NCI-H446 treated with DMSO at 0.1 percent for 48 hours (cell line): ENCODE measurements at places on chromosomes 11 and 22.
A peak's percentile ranks its signal among the peaks of the same experiment; 100 is the strongest.

- DNase-seq, result peak; percentile 89
Observed at GRCh38 chr11:35363854-35364780, 55.2 kb downstream of the SLC1A2 start.

- DNase-seq, result no peak
Observed at GRCh38 chr22:43928468-43928867, 4.9 kb downstream of the PNPLA3 start.

DNA sequence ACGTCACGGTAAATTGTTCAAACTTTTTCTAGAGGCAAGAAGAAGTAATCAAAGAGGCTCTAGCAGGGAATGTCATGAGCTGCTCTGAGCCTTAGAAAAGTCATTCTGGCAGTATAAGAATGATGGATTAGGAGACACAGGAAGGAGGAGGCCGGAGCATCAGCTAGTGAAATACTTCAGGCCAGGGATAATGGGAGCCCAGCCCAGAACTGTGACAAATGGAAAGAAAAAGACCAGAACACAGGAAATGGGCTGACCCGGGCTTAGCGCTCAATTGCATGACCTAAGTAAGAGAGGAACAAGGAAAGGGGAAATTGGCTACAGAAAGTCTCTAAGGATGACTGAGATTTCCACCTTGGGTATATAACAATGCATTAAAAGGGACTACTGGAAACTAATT, 108.6 kb downstream of the LARGE1 start:
- DNase-seq, result no peak

DNA sequence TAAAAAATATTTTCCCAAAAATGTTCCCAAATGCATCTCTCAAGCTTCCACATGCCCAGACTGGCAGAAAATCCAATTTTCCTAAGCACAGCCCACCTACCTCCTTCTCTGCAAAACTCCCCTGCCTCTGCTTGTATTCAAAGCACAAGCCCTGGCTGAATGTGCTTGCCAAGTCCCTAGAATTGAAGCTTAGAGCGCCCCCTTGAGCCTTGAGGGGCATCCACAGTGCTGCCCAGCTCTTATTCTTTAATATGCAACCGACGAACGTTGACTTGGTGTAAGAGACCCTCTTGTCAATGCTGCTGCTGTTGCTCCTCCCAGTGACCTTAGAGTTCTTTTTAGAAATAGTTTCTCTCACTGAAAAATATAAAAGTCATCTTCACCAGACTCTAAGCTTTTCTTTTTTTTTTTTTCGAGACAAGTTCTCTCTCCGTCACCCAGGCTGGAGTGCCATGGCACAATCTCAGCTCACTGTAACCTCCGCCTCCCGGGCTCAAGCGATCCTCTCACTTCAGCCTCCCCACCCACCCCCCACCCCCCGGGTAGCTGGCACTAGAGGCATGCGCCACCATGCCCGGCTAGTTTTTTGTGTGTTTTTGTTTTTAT, 63.5 kb upstream of the CAPRIN1 start:
- DNase-seq, result peak; percentile 77

GRCh38 chr11:34756591-34756990, 135.7 kb downstream of the EHF start:
- DNase-seq, result no peak

GRCh38 chr22:44025171-44026065, 1.3 kb downstream of the PARVB start:
- DNase-seq, result no peak

GRCh38 chr11:95790933-95791708, 823 bp downstream of the CEP57 start:
- peak; percentile 6 for DNase-seq

DNA sequence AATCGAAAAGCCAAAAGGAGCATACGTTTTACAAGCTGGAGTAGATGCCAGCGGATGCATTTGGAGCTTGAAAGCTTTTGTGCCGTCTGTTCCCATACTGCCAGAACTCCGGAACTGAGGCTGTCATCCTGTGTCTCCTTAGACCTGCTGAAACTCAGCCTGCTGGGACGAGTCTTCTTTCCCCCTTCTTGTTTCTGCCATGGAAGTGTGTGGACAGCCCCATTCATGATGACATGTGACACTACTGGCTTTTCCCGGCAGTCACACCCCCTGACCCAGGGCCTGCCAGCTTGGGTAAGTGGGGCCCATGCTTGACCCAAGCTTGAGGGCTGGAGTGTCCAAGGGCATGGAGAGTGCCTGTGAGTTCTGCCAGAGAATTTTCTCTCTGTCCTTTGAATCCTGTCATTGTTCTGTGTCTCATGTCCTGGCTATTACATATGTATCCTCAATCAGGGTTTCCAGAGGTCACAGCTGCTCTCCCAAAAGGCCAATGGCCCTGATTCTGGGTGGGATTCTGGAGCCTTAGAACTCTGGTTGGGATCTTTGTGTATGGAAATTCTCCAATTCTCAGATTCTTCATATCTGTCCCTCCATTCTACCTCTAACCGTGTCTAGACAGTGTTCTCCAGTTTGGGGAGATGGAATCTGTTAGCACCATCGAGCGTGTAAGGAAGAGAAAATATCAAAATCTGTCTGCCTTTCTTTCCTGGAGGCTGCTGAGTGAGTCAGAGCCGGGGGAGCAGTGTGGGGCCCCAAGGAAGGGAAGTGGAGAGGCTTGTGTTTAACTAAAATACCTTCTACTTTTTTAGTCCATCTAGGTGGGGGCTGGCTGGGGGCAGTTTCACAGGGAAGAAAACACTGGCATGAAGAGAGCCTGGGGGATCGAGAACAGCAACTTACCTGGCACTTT, 73.2 kb downstream of the KIAA1671 start:
- DNase-seq, result no peak

DNA sequence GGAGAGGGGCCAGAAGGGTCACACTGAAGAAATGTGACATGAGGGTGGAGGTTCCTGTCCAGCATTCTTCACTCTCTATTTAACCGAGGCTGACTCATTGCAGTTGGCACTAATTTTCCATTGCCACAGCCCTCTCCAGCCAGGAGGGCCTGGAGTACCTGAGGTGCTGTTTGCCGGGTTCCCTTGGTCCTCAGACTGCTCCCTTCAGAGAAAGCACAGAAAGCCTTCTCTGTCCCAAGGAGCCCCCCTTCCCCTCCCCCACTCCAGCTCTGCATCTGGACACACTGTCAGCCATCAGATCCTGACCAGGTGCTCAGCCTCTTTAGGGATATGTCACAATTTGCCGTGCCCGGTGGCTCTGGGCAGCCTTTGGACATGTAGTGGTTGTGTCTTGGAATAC, 3.2 kb upstream of the C11orf91 start:
- no peak for DNase-seq

- peak; percentile 88 for DNase-seq
Observed at GRCh38 chr11:64688534-64688982, 34.4 kb downstream of the NRXN2 start.

DNA sequence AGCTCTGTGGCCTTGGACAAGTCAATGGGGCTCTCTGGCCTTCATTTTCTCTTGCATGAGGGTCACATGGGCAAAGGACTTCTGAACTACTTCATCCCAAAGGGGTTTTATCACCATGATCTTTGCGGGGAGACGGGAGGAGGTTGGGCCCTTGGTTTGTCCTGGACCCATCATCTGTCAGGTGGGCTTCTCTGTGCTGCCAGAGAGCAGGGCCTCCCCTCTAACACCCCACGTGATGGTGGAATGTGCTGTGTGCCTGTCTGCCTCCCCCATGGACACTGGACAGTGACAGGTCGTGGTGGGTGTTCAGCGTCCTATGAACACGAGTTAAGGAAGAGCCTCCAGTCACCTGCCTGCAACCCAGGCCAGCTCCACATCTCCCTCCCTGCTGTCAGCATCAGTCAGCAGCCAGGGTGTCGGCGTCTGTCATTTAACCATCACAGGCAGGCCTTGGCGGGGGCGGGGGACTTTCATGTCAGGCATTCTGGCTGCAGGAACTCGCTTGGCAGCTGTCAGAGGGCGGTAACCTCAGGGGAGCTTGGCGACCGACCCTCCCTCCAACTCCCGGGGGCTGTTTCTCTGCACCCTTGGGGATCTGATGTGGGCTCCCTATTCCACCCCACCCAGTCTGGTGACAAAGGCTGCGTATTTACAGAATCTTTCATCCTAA, 2.6 kb upstream of the SUN2 start:
- no peak for DNase-seq

DNA sequence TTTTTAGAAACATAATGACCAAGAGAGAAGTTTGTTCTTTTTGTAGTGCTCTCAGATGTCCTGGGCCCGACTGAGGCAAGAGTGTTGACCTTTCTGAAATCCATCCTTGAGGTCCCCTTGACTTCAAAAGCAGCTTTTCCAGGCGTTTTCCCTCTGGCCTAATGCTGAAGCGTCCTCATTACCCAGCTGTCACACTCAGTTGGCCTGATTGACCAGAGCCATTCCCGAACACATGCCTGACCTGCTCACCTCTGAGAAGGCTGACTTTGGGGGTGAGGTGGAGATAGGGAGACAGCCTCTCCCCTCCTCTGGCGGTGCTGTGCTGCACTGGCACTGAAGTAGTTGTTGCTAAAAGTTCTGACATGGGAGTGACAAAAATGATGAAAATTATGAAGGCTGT, 66.9 kb downstream of the ALX4 start:
- no peak for DNase-seq

DNA sequence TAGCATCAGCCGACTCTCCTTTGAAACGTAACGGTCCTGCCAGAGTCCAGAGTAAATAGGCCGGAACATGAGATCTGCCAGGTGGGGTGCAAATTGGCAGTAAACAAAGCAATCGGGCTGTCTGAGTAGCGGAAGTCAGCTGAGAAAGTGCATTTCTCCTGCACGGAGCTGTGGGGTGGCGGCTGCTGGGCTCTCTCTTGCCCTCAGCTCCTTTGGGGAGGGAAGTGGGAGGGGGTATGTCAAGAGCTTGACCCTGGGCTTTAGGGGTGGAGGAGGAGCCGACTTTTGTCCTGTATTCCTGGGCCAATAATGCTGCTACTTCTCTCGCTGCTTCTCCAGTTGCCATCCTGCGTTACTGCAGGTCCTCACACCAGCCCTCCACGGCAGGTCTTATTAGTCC, 11.6 kb downstream of the GRIK4 start:
- no peak for DNase-seq

DNA sequence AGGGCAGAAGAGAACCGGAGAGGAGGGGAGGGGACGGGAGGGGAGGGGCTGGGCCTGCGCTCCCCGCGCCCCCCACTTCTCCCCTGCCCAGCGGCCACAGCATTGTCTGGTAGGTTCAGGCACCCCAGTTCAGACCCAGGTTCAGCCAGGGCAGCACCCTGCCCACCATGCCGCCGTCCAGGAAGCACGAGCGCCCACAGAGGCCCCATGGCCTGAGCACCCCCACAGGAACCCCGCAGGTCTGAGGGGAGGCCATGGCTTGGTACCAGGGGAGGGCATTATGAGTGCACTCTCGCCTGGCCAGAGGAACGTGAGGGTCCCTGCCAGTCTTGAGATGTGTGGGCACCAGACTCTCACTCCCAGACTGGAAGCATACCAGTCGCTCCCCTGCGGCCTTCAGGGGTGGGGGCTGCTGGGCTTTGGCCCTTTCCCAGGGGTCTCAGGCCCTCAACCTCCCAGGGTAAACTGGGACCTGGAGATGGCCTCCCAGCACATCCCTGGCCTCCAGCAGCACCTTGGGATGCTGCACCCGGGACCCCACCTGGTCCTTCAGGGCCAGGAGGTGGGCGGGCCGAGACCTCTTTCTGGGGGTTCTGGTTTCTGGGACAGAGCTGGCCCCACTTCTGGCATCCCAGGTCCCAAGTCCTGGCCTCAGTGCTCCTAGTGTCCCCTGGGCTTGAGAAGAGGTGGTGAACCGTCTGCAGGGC, 597 bp upstream of the PLXNB2 start:
- no peak for DNase-seq

DNA sequence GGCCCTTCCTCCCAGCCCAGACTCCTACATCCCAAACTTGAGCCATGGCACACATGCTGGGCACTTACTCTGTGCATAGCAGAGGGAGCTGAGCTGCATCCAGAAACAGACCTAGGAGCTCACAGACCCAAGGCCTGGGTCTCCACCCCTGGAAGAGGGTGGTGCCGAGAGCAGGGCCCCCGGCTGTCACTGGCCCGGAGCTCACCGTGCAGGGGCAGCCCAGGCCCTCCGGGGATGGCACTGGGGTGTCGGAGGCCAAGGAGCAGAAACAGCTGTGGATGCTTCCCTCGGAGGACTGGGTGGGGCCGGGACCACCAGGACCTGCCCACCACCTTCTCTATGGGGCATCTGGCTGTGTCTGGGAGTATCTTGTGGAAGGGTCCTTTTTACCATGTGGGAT, 4.3 kb upstream of the APOBEC3A start:
- no peak for DNase-seq

GRCh38 chr11:121711236-121711635, 258.5 kb upstream of the SORL1-AS1 start:
- DNase-seq, result no peak

- no peak for DNase-seq
Observed at GRCh38 chr11:106011481-106011880, 10.6 kb downstream of the MSANTD4 start.

GRCh38 chr11:65879617-65880016, at the start of gene CTSW:
Gene CTSW (plus strand): TSS chr11:65879837. CDS start chr11:65879855, 18 bp downstream.
- DNase-seq, result no peak

- no peak for DNase-seq
Observed at GRCh38 chr11:3136546-3137455, 28.3 kb downstream of the OSBPL5 start.

- DNase-seq, result no peak
Observed at GRCh38 chr22:22198751-22199150, 45.8 kb upstream of the VPREB1 start.

- no peak for DNase-seq
Observed at GRCh38 chr11:2463766-2464277, 19.0 kb downstream of the KCNQ1 start.
